ENCODE measurements at places on chromosomes 7 and 10.

DNA sequence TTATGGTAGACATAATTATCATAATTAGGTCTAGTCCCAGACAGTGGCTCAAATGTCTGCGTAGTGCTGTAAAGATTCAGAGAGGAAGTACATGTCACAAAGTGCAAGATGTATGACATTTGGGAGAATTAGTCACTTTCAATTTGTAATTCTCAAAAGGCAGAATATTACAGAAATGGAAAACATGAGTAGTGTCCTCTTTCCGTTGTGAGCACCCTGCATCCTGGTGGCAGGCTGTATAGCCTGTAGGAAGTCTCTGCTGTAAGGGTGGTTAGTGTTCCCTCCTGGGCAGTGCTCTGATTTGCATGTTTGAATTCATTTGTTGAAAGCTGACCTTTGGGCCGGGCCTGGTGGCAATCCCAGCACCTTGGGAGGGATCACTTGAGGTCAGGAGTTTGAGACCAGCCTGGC lies 17.0 kb downstream of the CDK14 start:
- no peak for DNase-seq

- DNase-seq, result no peak
Observed at GRCh38 chr10:121709675-121710073, 111.4 kb upstream of the FGFR2 start.

DNA sequence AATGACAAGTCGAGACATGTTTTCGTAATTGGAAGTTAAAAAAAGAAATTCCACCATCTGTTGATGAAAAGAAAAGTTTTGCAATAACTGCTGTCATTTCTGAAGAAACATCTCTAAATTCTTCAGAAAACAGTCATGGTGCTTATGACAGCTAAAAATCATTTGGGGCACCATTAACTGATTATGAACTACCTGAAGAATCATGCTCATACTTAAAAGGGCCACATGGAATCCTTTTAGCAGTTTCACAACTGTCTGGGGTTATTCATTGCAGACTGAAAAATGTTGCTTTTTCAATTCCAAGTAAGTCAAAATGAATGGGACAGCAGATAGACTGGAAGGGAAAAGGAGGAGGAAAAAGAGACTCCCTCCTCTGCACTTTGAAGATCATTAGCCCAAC lies 134.2 kb downstream of the CHN2 start:
- no peak for DNase-seq

DNA sequence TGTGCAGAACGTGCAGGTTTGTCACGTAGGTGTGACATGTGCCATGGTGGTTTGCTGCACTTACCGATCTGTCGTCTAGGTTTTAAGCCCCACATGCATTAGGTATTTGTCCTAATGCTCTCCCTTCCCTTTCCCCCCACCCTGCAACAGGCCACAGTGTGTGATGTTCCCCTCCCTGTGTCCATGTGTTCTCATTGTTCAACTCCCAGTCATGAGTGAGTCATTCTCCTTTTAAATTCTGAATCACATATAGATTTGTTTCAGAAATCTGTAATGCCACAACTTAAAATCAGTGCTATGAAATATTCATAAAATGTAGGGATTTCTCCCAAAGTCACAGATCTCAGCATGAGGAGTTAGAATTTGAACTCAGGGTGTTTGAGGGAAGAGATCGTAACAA lies 552.5 kb upstream of the MBL2 start:
- DNase-seq, result no peak

DNA sequence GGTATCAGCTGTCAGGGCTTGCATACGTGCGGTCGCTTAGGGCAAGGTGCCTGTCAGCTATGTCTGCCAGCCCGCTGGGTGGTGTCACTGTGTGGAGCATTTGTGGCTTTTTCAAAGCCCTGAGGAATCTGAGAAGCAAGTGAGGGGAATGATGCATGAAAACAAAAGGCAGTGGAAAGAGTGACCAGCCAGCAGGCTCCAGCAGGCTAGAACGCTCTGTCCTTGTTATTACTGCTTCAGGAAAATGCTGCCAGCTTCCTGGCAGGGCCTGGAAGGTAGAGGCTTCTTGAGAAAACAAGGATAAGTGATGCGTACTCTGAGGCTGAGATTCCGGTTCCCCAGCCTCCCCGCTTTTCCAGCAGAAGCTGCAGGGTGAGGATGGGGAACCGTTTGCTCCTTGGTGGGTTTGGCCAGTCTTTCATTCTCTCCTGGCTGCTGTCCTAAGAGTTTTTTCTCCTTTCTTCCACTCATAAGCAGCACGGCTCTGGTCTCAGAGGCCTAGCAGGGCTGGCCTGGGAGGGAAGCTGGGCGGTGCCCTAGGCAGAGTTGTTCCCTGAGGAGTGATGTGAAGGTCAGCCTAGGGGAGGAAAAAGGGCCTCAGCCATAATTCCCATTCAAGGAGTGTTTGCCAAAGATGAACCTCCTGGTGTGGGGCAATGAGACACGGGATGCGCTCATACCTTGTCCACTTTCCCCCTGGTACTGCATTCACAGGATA lies 42.8 kb upstream of the MKLN1 start:
- DNase-seq, result no peak

DNA sequence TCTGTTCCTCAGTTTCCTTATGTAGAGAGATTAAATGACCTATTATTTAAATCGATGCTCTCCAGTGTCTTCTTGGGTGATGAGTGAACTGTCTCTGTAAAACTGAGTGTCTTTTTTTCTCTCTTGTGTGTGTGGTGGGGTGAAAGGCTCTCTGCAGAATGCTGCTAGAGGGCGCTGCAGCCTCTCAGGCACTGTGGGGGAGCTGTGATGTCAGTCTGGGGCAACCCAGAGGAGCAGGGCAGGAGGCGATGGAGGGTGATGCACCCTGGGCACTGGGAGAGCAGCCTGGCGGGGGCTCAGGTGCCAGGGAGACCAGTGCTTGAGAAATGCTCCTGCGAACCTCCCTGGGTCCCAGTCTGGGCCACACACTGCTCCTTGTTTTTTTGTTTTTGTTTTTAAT lies 110.1 kb upstream of the POM121L12 start:
- no peak for DNase-seq

DNA sequence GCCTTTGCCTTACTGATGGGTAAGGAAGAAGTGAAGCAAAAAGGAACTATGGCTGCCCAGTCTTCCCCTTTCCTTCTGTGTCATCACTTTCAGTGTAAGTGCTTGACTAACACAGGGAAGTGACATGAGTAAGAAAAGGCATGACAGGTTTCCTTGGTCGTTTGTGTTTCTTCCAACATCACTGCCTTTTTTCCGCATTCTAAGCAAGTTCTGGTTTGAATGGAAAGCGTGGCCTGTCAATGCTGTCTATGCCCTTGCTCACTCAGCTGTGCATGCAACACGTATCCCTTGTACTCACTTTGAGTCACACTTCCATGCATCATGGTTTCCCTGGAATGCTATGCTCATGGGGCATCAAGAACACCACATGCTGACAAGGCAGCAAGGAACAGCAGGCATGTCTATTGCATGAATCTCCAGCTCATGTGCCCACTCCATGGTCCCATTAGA lies 111.8 kb downstream of the OAT start:
- DNase-seq, result no peak

DNA sequence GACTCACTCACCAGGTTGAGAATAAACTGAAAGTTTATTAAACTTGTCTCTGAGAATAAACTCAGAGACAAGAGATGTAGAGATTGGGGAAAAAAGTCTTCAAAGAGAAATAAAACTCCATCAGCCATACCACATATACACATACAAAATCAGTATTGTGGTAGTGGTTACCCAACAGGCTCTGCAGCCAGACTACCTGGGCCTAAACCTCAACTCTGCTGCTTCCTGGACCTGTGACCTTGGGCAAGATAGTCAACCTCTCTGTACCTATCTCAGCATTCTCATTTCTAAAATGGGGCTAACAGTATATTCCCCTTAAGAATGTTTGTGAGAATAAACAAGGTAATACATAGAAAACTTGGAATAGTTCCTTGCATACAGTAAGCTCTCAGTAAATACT lies 15.3 kb downstream of the TPK1 start:
- no peak for DNase-seq

GRCh38 chr10:65348637-65349036 lies 1577.2 kb upstream of the LRRTM3 start:
- DNase-seq, result no peak

- no peak for DNase-seq
Observed at GRCh38 chr10:91759581-91759986, 38.6 kb upstream of the TNKS2 start.

- DNase-seq, result peak; percentile 77
Observed at GRCh38 chr10:12606461-12606860, 257.1 kb downstream of the CAMK1D start.

GRCh38 chr7:44269417-44269816 lies 56.0 kb downstream of the CAMK2B start:
- DNase-seq, result no peak

DNA sequence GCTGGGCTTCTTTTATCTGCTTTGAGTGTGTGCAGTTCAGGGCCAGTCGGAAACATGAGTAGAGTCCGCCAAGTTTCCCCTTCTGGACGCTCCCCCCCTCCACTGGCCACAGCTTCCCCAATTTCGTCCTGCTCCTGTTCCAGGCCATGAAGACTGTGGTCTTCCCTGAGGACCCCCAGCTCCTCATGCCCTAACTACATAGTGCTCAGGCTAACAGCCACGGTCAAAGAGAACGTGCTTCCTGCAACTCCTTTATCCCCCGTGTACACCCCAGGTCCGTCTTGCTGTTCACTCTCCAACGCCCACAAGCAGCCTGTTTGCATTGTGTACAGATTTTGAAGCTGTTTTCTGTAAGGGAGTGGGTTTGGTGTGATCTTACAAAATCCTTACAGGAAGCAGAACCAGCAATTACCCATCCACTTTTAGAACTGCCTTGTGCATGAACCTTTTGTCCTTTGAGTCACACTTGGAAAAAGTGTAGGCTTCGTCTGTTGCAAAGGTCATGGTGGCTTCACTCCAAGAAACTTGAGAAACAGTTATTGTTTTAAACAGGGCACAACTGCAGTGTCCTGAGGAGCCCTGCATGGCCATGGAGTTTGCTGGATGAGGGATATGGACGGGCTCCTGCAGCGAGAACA lies 77.0 kb upstream of the FAM20C start:
- no peak for DNase-seq

DNA sequence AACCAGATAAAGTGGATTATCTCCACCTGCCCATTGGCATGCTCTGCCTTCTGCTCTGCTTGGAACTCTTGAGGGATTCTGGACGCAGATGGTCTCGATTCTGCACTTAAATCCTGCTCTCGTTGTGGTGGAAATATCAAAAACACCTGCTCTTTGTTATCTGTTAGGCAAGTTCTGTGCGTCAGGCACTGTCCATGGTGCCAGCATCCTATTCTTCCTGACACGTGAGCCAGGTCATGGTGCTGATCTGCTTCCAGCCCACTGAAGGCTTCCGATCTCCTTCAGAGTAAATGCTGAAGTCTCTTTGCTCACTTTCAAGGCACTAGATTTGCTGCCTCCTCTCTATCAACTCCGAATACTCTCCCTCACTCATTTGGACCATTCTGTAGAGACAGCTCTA lies 505.6 kb downstream of the HTR7 start:
- DNase-seq, result no peak

GRCh38 chr10:116669832-116670644 lies 49.3 kb downstream of the PNLIPRP2 start:
- DNase-seq, result no peak

DNA sequence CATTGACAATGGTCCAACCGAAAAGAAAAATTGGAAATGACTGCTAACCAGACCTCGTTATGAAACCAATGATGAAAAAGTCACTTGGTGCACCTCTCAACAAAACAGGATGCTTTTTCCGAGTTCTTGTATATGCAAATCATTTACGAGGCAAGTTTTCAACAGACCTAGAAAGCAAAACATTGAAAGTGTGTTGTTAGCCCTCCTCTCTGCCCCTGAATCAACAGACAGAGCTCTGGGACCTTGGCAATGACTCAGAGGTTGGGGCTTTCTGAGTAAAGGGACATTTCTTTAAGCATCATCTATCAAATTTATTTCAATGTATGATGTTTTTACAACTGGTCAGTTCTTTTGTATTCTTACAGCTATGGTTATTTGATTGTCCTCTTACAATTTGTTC lies 16.3 kb upstream of the DKK1 start:
- no peak for DNase-seq

- no peak for DNase-seq
Observed at GRCh38 chr7:112108981-112109380, 97.2 kb downstream of the DOCK4 start.

GRCh38 chr10:131563411-131563810 lies 251.9 kb upstream of the TCERG1L start:
- no peak for DNase-seq

DNA sequence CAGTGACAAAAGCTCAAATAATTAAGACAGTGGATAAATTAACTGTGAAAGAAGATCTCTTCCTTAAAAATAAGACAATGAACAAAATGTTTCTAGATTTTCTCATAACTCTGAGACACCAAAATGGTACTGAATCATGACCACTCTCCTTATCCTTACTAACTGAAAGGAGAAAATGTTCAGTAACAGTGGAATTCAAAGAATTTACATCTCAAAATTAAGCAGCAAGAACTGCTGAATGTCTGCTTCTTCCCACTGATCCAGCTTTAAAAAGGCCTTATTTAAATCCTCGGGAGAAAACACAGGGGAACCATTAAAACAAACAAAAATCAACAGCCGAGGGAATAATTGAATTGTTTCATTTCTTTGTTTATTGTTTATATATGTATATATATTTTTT lies 27.3 kb upstream of the PLXDC2 start:
- no peak for DNase-seq

GRCh38 chr7:94444813-94445212 lies 50.1 kb downstream of the COL1A2 start:
- no peak for DNase-seq

- DNase-seq, result no peak
Observed at GRCh38 chr7:21719846-21720245, 177.0 kb downstream of the DNAH11 start.

- DNase-seq, result no peak
Observed at GRCh38 chr7:2617325-2617905, 14.4 kb upstream of the TTYH3 start.

- no peak for DNase-seq
Observed at GRCh38 chr10:58937423-58937822, 239.0 kb upstream of the PHYHIPL start.

GRCh38 chr10:32210306-32211045 lies 136.5 kb downstream of the EPC1 start:
- DNase-seq, result no peak

DNA sequence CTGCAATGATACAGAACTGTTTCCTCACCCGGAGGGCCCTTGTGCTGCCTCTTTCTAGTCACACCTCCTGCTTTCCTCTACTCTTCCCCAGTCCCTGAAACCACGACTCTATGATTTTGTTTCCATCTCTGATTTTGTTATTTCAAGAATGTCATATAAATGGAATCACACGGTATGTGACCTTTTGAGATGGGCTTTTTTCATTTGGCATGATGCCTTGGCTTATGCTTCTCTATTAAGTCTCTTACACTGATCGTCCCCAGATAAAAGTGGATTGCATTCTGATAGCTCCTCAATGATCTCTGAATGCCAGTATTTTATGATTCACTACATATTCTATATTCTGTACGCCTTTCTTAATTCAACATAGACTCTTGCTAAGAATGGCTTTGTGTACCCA lies 78.2 kb downstream of the GALNT11 start:
- no peak for DNase-seq

GRCh38 chr7:33804140-33804660 lies 101.1 kb upstream of the BMPER start:
- DNase-seq, result no peak
